ENCODE measurements at places on chromosomes 7 and 10. TPM values are rescaled to one million over a fixed set of nuclear protein-coding genes. Genes with fewer than 3 reads are reported as not detected.

Gene FHIP2A
- 7.7 TPM for total RNA-seq

Gene NUPR2
- total RNA-seq: not detected

Gene SLC16A12
- 0.03 TPM for total RNA-seq

Gene LBX1
- not detected for total RNA-seq

Gene SLC26A5
- not detected for total RNA-seq

Gene MRPS33
- total RNA-seq: 119 TPM

Gene LRRN3
- total RNA-seq: 0.17 TPM

Gene HMX3
- not detected for total RNA-seq

Gene EPO
- not detected for total RNA-seq

Gene CYTH3
- 22.3 TPM for total RNA-seq

All from A549 treated with CpdA at 1 μM for 4 hours (cell line).